ENCODE measurements at places on chromosomes 5 and 9.

DNA sequence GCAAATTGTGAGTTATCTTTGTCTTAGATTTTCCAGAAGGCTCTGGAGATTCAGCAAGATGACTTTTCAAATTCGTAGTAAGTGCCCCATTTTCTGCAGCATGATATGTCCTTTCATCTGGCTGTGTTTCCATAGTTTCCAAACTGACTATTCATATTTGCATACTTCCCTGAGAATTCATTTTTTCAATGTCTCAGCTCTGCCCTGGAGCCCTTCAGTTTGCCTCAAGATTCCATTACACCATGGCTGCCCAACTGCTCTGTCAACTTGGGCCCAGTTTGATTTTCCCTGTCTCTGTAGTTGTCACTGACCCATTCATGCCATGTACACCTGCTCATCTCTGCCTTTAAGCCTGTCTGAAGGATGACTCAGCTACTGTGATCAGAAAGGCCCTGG lies 94.2 kb upstream of the RUSC2 start:
- DNase-seq, result no peak

GRCh38 chr5:1913578-1913977 lies 30.9 kb upstream of the IRX4 start:
- no peak for DNase-seq

DNA sequence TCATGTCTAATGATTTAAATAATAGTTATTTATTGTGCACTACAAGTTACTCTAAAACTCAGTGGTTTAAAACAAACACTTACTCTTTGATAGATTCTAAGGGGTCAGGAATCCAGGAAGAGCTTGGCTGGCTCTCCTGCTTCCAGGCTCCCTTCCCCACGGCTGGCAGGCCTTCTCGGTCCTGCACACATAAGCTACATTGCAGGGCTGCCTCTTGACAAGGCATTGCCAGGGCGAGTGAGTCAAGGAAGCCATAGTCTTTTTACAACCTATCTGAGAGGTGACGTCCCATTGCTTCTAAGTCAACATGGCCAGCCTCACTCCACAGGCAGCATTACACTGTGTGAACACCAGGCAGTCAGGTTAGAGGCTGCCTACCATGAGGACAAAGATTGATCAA lies 119.8 kb downstream of the AUH start:
- no peak for DNase-seq

- no peak for DNase-seq
Observed at GRCh38 chr5:161385027-161385426, 161.5 kb downstream of the GABRB2 start.

Measured in AG09319 (cell line).